Heart right ventricle (tissue), 16 donors: ENCODE measurements at places on chromosomes 4 and X. TPM values are rescaled to one million over a fixed set of nuclear protein-coding genes. Genes with fewer than 3 reads are reported as not detected.

The DHX15 gene
- 42.5 TPM for total RNA-seq

- DNase-seq: no peak
These were observed 10.5 kb downstream of the TLR7 start for GRCh38 chrX:12877386-12877785.

The NUDT9 gene
- total RNA-seq: 30.5 TPM

DNA sequence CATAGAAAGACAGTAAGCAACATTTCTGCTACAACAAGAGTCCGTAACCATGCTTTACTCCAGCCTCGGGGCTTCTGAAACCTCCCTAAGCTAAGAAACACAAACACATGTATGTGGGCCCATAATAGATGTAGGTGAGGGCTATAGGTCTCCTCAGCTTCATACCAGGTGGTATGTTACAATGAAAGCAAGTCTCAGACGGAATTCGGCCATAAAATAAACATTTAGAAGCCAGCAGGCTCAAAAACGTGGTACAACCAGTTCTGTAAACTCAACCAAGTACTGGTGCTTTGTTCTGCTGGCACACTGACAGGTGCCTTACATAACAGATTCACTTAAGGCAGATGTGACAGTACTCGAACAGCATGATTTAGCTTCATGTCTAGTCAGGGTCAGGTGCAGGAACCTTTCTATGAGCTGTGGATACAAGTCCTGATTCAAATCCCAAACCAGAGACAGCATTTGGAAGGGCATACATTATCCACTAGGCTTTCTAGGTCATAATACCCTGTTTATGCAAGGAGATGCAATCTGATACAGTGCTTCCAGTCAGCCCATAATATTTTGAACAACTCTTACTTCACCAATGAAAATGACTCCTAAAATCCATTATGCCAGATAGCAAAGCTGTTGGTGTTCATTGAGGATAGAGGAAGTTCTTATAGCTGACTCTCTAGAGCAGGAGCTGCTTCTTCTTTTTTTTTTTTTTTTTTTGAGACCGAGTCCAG, 113.8 kb upstream of the ENPP6 start:
- no peak for DNase-seq

GRCh38 chrX:136423724-136424123, 64.0 kb upstream of the BRS3 start:
- no peak for DNase-seq

DNA sequence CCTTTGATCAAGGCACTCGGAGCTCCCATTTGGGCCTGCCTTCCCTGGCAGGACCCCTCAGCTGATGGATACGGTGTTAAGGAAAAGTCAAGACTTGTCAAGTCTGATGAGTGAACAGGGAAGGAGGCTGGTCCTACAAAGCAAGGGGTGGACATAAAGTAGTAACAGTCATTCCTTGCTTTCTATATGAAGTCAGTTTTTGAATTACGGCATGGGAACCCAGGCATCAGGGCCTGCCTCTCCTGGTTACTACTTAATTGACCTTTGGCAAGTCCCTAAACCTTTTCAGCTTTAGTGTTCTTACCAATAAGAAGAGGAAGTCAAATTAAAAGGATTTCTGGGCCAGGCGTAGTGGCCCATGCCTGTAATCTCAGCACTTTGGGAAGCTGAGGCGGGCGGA, 7.0 kb downstream of the CHST7 start:
- DNase-seq: no peak

DNA sequence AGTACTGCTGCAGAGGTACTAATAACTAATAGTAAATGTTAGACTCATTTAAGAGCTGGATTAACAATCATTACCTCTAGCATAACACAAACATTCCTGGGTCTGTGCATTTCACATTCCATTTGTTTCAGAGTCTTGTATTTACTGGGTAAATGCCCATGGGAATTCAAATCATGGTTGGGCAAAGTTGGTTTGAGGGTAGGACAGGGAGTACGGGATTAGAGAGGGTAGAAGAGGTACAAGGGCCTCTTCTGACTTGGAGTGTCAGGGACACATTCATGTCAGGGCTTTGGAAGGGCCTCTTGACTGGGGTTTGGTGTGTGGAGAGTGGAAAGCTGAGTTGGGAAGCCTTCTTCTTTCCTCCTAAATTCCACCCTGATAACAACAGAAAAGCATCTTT, 65.9 kb downstream of the WWC2 start:
- no peak for DNase-seq

- no peak for DNase-seq
These were observed 247.1 kb downstream of the BCOR start for GRCh38 chrX:39850630-39851152.
